ENCODE measurements at places on chromosomes 12 and 14.

DNA sequence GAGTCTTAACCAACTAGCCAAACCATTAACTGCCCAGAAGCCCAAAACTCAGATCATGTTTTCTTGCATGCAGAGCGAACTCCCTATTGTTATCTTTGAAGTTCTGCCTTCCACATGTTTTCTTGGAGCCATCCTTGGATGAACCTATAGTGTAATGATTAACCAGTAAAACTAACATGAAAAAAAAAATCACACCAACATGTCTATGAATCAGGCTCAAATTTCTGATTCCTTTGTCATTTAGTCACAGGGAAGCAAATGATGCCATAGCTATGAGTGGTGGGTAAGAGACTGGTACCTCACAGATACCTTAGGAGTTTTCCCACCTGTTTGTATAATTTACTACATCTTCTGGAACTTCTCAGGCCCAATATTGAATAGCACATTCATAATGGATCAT lies 70.7 kb downstream of the PTPRO start:
- DNase-seq = no peak

DNA sequence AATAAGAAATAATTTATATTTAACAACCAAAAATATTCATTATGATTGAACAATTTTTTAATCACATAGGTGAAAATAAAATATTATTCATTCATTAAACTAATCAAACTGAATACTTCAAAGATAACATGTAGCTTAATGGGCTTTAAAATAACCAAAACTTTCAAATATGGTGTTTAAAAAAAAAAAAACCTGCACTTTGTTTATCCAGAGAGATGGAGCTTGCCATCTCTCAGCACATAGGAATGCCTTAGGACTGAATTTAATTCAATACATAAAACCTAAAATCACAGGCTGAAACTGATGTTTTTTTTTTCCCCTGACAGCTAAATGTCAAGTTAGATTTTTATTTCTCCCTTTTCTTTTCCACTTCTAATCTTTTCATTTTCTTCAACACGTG lies 14.4 kb upstream of the CCER1 start:
- DNase-seq = no peak

DNA sequence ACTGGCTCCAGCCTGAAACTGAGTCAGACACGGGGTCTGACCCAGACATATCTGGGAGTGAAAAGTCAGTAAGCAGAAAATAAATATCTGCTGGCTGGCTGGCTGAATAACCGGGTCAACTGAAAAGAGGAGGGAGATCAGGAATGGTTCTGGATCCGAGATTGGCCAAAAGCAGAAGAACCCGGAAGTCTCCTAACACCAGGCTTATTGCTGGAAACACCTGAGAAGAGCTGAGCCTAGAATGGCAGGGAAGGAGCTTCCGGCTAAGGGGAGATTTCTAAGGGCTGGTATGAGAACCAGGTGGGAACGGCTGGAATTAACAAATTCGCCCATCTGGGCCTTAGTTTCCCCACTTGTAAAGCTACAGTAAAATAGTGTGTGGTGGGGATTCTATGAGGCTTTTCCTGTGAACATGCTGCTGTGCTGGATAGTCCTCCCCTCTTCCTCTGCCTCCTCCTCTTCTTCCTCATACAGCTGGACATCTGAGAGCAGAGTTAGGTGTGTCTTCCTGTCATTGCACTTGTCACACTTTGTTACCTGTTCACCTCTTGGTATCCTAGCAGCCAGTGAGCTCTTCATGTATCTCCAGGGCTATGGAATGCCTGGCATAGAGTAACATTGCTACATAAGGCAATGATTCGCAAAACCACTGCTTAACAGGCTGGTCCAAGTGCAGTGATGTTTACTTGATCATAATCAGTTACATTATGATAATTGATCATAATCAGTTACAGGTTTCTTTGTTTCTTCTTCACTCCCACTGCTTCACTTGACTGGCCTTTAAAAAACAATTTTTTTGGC lies 2.0 kb upstream of the SHMT2 start:
- no peak for DNase-seq

DNA sequence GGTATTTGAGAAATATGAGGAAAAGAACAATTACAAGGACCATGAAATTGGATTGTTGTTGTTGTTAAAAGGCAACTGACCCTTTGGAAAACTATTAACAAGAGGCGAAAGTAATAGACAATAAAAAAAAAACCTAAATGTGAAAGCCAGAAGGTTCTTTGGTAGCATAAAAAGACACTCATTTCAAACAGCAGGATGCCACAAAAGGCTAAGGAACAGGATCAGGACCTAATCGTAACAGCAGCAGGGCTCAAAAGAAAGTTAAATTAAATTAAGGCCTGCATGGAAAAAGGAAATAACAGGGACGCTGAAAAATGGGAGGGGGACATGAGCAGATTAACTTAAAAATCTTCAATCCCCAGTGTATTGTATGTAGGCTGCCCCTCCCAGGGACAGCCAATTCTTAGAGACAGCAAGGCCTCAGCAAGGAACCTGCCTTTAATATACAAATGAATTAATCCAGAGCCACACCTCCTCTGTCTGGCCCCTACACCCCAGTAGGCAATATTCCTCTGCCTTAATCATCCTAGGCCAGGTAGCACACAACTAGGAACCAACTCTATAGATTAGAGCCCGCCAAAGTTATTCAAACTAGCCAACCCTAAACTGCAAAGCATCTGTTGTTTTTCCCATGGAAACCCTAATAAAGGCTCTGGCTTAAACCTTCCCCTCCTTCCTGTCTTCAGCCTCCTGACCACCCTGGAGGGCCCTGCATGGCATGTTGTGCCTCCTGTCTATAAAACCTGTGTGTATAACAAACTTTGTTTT lies 28.4 kb upstream of the AP4S1 start:
- no peak for DNase-seq

GRCh38 chr14:103941973-103942736 lies at the start of gene RD3L:
TSS of gene RD3L (minus strand) at chr14:103942529. CDS start at chr14:103941695, 834 bp downstream.
- DNase-seq = no peak

- no peak for DNase-seq
Observed at GRCh38 chr14:68405961-68406360, 386.9 kb downstream of the ZFP36L1 start.

GRCh38 chr12:6887460-6887859 lies 14.4 kb upstream of the SPSB2 start:
- DNase-seq = no peak

GRCh38 chr12:120962532-120963020 lies 15.8 kb upstream of the HNF1A start:
- no peak for DNase-seq

GRCh38 chr14:59529189-59529588 lies 44.9 kb downstream of the JKAMP start:
- DNase-seq = no peak

DNA sequence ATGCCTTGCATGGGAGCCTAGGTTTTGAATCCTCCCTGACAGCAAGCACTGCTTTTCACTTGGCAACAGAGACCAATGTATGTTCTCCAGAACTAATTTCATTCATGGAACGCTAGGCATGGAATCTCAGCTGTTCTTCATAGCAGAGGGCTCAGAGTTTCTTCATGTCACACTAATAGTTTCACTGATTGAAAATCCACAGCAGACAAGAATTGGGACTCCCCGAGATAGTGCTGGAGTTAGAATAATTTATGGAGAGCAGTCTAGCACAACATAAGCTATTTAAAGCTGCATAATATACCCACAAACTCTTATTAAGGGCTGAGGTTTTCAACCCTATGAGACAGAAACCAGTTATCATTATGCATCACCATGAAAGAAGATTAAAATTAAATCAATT lies 342.5 kb downstream of the TMEM132D start:
- no peak for DNase-seq

DNA sequence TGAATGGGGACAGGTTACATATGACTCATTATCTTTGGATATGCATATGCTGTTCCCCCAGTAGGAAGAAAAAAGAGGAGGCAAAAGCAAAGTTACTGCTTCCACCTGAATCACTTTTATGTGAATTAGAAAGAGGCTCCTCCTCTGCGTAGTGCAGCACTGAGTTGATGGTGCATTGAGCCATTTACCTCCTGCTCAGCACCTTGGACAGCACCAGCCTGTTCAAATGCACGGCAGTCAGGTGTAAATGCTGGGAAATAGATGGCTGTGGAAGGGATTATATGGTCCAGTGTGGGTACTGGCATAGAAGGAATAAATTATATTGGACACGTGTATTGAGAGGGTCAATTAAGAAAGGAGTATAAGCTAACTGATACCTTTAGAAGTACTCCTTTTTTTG lies 541.9 kb upstream of the SEL1L start:
- DNase-seq = no peak

DNA sequence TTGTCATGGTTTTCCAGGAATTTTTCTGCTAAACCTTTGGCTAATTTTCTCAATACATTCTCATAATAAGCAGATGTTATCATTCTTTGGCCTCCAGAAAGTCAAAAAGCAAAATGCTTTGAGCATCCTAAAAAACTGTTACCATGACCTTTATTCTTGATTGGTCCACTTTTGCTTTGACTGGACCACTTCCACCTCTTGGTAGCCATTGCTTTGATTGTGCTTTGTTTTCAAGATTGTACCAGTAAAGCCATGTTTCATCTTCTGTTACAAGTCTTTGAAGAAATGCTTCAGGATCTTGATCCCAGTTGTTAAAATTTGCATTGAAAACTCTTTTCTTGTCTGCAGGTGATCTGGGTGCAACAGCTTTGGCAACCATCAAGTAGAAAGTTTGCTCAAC lies 180.1 kb downstream of the DUSP6 start:
- no peak for DNase-seq

DNA sequence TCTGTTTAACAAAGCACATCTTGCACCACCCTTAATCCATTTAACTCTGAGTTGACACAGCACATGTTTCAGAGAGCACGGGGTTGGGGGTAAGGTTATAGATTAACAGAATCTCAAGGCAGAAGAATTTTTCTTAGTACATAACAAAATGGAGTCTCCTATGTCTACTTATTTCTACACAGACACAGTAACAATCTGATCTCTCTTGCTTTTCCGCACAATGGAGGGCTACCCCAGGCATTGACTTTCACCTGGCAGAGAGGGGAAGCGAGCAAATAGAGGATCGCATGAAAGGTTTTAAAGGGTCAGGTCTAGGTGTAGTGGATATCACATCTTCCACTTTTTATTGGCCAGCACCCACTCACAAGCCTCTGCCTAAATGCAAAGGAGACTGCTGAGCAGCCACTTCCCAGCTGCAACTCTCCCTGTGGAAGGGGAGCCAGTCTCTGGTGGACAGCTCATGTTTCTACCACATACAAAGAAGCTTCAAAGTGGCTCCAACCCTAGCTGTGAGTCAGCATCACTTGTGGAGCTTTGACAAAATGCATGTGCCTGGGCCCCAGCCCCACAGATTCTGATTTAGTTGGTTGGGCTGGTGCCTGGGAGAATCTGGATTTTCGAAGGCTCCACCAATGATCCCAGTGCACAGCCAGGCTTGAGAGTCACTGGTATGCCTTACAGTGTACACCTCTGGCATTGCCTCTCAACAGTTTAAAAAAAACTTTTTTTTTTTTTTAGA lies 7.2 kb upstream of the FNTB start:
- DNase-seq = no peak
